GM23338 (cell line): ENCODE measurements at places on chromosomes 2 and 18. TPM values are rescaled to one million over a fixed set of nuclear protein-coding genes. Genes with fewer than 3 reads are reported as not detected.

DUSP19 gene
- polyA plus RNA-seq, result 1.9 TPM in 2 replicates

DCC gene
- polyA plus RNA-seq, result 0.53 and 0.99 TPM in 2 replicates

KIF5C gene
- polyA plus RNA-seq, result 37.8 and 45.0 TPM in 2 replicates

HAAO gene
- polyA plus RNA-seq, result 2.4 and 3.2 TPM in 2 replicates

DNA sequence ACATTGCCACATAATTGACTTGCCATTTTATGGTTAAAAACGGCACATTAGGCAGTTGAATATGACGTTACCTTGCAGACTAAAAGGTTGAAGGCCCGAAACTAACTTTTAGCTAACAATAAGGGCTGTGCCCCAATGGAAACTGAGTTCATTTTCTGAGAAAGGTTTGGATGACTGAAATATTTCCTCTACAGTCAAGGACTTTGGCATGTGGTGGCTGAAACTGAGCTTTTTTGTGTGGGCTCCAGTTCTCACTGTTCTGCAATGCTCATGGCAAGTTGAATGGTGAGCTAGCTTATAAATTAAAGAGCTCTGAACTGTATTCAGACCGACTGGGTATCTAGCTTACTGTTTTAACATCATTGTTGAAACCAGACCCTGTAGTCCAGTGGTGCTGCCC lies 23.8 kb upstream of the TXNDC2 start:
- DNase-seq, result no peak

- no peak for DNase-seq
Observed at GRCh38 chr2:218777276-218777990, 4.5 kb upstream of the CYP27A1 start.

GRCh38 chr18:55647331-55647730 lies 59.3 kb upstream of the TCF4 start:
- no peak for DNase-seq

GRCh38 chr18:61336766-61337165 lies 3.5 kb downstream of the CDH20 start:
- DNase-seq, result no peak

DNA sequence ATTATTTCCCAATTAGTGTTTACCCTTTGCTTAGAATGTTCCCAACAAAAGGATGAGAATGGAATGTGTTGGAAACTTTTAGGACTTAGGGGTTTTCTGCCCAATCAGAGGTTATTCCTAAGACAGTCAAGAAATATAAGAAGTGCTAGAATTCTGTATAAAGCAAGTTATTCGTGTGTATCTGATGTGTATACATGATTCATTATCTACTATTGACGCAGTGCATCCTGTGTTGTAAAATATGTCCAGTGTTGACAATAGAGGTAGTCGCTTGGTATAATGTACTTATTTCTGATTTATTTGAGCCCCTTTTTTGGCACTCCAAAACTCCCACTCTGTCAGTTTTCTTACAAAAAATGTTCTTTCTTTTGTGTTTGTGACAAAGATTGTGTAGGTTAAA lies 881 bp downstream of the PIKFYVE start:
- DNase-seq, result no peak

DNA sequence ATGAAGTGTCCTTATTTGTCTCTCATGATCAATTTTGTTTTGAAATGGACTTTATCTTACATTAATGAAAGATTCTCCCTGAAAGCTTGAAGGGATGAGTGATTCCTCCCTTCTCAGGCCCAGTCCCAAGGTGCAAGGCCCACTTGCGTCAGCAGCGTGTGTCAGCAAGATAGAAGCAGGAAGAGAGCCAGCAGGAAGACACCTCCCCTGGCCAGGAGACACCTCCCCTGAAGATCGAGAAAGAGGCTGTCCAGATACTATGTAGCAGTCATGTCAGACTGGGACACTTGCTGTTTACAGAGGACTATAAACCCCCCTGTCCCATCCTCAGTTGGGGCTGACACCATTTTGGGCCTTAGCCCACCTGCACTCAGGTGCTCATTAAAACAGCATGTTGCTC lies 38.3 kb downstream of the TIMM21 start:
- no peak for DNase-seq

DNA sequence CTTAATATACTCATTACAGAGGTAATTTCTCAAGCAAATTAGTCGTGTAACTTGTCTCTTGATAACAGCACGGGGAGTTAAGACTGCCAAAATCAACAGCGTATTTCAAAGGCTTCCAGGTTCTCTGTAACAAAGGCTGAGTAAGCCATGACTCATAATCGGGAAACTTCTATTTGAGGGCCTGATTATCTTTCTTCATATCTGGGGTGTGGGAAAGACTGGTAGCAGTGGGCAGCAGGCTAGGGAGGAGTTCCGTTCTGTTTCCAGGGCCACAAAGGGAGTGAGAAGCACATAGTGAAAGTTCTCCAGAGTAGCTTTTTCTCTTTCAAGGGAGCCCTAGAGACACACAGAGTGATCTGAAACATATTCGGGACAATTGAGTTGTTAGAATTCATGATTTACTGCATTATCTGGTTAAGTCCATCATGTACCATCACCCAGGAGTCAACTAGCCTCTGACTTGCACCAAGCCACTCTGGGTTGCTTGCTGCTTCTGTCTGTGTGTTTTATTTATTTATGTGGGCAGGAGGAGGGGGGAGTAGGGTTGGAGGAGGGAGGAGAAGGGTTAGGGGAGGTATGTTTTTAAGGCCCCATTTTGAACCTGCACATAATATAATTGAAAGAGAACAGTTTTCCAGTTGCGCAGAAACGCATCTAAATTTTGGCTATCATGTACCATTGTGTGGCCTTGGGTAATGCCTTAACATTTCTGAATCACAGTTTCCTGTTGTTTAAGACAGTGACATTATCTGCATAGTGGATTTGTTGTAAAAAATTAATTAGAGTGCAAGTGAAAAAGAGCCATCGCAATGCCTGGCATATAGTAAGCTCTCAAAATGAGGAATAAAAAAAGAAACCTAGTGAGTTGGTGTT lies 80.5 kb upstream of the ITPRID2 start:
- DNase-seq, result no peak

GRCh38 chr2:7552825-7553570 lies 635.8 kb downstream of the RNF144A start:
- DNase-seq, result no peak

DNA sequence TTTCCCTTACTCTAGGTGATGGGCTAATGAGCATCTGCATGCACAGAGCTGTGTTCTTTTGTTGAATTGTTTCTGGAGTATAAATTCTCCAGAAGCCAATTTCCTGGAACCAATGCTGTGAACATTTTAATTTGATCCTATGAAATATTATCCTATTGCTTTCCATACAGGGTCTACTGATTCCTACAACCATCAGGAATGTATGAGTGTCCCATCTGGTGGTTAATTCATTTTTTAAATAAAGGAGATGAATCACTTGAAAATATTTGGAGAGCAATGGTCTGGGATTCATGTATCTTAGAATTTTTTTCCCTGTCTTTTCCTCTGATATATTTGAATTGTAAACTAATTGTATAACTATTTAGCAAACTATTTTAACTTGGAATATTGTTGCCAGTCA lies 14.0 kb downstream of the KIF5C start:
- no peak for DNase-seq

DNA sequence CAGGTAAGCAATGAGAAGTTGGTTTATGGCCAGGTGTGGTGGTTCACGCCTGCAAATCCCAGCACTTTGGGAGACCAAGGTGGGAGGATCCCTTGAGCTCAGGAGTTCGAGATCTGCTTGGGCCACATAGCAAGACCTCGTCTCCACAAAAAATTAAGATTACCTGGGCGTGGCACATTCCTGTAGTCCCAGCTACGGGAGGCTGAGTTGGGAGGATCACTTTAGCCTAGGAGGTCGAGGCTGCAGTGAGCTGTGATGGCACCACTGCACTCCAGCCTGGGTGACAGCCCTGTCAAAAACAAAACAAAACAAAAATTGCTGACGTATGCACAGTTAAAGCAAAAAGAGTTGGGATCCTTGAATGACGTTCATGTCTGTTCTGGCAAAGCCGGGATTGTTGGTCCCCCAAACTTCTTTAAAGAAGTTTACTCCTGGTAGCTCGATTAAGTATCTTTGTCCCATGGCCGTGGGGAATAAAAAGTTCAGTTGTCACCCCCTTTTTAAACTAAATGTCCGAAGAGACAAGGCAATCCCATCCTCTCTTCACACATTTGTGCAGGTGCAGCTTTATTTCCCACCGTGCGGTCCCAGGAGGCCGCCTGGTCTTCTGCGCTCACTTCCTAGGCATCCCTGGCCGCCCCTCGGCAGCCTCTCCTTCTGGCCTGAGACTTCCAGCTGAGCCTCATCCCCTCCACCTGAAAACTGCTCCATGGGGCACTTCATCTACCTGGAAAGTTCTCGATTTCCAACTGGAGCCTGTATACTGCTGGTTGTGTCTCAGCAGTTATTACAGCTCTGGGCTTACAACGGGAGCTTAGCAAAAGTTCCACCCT lies 762 bp upstream of the SPOPL start:
- DNase-seq, result no peak

GRCh38 chr2:44246840-44247369 lies 28.4 kb upstream of the SLC3A1 start:
- DNase-seq, result no peak

DNA sequence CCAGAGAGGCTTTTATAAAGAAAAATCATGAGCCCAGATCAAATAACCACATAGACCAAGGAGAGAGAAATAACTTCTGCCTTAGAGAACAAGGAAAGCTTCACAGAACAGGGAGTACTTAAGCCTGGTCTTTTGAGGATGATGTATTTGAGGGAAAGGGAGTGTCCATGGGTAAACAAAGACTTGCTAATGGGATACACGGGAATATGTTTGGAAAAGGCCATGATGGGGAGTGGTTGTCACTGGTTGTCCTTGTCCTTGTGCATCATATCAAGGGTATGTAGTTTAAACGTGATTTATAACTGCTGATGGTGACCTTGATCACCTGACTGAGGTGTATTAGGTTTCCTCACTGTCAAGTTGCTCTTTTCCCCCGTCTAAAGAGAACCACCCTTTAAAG lies 169.9 kb downstream of the FAM210A start:
- DNase-seq, result no peak

DNA sequence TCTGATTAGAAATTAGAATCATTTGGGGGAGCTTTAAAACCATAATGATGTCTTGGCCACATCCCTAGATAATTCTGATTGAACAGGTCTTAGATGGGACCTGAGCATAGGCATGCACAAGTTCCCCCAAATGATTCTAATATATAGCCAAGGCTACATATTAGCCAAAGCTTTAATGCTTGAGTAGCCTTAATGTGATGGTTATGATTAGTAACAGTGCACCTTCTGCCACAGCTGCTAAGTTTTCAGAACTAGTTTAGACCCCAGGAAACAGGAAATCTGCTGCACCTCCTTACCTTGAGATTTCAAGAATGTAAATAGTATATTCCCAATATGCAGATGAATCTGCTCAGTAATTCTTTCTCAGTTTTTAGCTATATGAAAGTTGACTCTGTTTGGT lies 119.8 kb downstream of the PTPN4 start:
- no peak for DNase-seq

GRCh38 chr2:102197389-102198137 lies 10.7 kb downstream of the IL1RL2 start:
- no peak for DNase-seq
